Hematopoietic multipotent progenitor cell treated with erythropoietin and hydrocortisone succinate and interleukin-3 and kit ligand, for 6 days (in vitro differentiated cells): ENCODE measurements at places on chromosomes 16 and 17.

DNA sequence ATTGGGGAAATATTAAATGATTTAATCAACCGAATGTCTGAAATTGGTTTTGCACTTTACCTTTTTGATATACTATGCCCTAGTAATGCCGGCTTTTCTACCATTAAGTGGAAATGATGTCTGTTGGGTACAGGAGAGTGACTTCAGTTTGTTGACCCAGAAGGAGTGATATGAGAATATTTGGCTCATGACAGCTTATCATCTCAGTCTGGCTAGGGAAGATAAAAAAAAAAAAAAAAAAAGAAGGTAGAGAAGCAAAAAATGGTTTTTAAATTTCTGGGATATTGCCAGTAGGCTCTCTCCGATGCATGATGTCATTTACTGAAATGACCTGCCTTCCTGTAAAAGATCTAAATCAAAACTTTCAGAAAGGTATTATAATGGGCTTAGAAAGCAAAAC lies 69.0 kb downstream of the CNTNAP4 start:
- no peak for DNase-seq

DNA sequence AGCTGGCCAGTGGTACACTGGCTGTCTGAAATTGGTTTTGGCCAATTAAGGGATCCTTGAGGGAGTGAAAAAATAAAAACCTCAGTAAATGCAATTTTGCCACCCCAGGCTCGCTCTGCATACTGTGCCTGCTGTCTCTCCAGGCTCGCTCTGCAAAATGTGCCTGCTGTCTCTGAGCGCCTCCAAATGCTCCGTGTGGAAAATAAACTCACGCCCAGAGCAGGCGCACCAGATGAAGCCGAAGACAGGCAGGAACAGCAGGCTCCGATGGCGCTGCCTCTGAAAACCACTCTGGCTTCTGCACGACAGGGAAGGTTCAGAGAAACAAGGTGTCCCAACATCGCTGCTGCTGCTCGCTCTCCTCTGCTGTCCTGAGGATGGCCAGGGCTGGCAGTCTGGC lies 29.1 kb downstream of the SNN start:
- no peak for DNase-seq

DNA sequence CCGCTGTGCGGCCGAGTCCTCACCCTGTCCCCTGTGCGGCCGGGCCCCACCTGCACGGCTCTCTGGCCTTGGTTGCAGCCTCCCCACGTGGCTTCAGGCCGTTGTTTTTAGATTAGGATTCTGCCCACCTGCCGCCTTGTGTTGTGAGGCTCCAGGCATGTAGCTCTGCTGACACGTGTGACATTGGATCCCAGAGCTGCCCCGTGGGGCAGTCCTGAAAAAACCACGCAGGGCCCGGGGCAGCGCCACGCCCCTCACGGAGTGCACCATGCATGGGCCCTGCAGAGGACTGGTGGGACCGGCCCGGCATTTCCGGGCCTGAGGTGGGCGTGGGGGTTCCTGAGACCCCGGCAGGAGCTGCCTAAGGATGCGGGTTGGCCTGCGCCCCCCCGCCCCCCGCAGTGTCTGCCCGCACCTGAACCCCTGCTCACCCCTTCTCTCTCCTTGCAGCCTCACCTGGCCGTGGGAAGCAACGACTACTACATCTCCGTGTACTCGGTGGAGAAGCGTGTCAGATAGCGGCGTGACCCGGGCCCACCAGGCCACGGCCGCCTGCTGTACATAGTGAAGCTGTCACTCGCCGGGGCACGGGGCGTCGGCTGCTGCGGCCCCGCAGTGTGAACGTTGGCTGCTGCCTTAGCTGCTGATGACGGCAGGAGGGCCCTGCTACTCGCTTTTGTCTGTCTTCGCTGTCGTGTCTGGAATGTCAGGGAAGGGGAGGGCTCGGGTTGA lies 27.7 kb upstream of the CHMP6 start:
- no peak for DNase-seq

DNA sequence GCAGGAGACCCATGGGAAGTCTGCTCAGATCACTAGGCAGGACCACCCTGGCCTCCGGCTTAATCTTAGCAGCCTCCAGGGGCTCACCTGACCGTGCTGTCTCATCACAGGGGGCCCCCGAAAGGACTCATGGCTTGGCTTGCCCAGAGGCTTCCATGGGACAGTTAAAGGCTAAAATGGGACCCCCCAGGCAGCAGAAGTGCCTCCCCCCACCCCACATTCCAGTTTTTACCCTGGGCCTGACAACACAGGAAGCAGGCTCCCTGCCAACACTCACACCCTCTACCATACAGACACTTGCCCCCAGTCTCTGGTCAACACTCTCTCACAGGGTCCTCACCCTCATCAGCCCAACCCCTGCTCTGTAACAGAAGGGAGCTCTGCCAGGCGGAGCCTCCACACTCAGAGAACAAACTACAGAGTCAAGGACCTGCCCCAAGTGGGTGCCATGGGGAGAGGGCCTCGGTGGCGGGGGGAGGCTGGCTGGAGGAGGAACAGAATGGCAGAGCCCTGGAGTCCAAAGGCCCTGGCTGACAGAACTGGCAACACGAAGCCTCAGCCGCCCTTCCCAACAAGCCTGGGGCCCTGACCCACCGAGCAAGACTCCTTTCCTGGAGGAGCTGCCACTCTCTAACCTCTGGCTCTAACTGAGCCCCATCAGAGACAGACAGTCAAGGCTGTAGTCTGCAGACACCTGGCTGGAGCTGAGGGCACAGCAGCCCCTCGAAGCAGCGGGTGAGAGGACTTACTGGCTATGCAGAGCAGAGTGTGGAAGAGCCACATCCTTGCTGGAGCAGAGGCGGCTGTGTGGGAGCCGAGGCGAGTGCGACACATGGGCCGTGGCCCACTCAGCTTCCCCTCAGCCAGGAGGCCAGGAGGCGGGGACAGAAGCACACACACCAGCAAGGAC lies at the start of gene ITGAE:
TSS of gene ITGAE (minus strand) at position 827 of the 910 bp plus-strand sequence. CDS start at position 783, 44 bp downstream.
- no peak for DNase-seq

GRCh38 chr17:59491353-59492090 lies 73.9 kb upstream of the DHX40 start:
- no peak for DNase-seq

GRCh38 chr16:81443688-81444447 lies 740 bp upstream of the CMIP start:
- peak; percentile 42 for DNase-seq

DNA sequence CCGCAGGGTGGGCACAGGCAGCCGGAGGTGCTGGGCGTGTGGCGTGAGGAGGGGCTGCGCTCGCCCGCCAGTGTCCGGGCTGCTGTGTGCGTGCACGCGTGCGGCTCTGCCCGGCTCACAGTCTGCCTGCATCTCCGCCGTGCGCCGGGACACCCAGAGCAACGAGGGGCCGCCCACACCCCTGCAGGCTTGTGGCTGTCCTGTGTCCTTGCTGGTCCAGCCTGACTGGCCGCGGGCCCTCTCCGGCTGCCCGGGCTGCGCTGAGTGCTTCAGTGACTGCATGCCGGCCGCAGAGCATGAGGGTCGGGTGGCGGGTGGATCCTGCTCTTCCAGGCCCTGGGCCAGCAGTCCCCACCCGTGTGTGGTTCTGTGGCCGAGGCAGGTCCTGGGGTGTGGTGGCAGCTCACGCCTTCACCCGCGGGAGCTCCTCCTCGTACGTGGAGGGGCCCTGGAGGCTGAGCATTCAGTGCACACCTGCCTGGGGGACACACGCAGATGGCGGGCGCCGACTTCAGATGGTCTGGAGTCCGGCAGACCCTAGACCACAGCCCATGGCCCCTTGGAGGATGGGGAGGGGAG lies 12.4 kb downstream of the TPSG1 start:
- DNase-seq: no peak

DNA sequence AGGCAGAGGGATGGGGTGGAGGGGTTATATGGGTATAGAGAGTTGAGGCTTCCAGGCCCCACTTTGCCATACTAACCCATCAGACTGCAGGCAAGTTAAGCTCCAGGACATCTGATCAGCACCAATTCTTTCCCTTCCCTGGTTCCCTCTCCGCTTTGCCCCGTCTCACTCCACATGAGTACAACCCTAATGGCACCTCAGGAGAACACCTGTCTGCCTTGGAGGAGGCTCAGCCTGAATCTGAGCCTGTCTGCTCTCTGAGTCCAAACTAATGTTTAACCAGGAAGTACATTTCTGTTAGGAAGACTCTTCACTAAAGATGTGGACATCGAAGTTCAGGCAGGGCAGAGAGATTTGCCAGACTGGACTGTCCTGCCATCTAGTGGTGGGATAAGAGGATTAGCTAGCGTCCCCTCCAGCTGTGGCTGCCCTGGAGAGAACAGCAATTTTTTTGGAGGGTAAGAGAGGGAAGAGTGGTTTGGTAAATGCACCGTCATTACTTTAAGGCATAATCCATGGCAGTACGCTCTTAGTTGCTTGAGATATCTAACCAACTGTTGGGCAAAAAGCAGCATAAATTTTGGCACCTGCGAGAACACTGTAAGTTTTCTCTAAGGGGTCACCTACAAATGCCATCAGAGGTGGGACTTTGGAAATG lies 29.2 kb upstream of the LRRC75A start:
- peak; percentile 94 for DNase-seq

GRCh38 chr16:76535-77272 lies 1.3 kb upstream of the MPG start:
- DNase-seq: peak; percentile 62

DNA sequence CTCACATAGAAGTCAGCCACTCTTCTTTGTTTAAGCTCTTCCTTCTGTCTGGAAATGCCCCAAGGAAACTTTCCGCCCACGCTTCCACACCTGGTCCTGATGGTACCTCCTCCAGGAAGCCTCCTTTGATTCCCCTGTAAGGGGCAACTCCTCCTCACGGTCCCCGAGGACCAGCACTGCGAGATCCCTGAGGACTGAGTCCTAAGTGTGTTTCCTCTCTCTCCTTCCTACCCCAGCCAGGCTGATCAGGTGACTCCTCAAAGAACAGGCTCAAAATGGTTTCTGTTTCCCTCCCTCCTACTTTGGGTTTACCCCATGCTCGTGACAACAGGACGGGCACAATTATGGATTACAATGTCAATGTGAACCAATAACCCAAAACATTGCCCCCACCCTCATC lies 63.0 kb upstream of the MED9 start:
- no peak for DNase-seq

GRCh38 chr17:78912082-78912481 lies 9.1 kb upstream of the CEP295NL start:
- DNase-seq: no peak

GRCh38 chr17:892958-893357 lies 86.6 kb downstream of the NXN start:
- DNase-seq: no peak

- DNase-seq: no peak
Observed at GRCh38 chr17:5629128-5629527, 44.8 kb upstream of the NLRP1 start.

DNA sequence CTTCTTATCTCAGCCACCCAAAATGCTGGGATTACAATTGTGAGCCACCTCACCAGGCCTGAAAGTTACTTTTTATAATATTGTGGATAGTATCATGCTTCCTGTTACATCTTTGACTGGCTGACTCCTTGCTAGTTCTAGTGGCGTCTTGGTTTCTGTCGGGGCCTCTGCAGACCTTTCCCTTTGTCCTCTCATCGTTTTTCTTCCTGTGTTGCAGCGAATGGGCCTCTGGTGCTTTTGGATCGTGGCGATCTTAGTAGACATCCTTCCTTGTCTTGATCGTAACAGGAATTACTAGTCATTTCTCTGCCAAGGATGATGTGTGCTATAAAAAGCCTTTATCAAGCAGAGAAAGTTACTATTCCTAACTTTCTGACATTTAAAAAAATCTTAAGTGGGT lies 20.8 kb downstream of the ASPSCR1 start:
- no peak for DNase-seq
